ENCODE measurements at places on chromosomes 16 and 17. TPM values are rescaled to one million over a fixed set of nuclear protein-coding genes. Genes with fewer than 3 reads are reported as not detected.

GRCh38 chr17:19022747-19023146 lies 18.2 kb upstream of the FAM83G start:
- DNase-seq: no peak

- no peak for DNase-seq
Measured at GRCh38 chr16:71727551-71728324, 3.2 kb upstream of the PHLPP2 start.

GRCh38 chr17:56739776-56740175 lies 93.9 kb downstream of the C17orf67 start:
- DNase-seq: no peak

DPEP1 gene
- 0.17 TPM for total RNA-seq

DNA sequence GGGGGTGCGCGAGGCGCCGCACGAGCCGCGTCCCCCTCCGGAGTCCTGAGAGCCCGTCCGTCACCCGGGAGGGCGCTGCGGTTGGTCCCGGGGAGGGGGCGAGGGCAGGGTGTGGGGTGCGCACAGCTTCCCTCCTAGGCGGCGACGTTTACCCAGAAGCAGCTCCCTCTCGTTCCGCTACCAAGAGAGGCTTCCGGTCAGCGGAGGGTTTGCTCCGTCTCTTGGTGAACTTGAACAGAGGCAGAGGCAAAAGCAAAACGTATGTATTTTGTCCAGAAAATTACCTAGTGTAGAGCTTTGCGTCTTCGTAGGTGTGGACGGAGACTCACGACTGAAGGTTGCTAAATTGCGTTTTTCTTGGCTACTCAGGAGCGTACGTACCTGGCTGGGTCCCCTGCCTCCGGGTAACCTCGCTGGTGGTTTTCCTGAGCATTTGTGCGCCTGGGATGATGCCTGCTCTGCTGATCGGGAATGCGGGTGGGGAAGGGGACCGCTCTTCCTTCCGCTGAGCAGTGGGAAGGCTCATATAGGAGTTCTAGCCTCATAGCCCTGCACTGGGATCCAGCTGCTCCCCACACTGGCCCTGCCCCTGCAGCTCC lies 833 bp downstream of the WSCD1 start:
- DNase-seq: peak; percentile 29

GRCh38 chr16:83939266-83939855 lies 13.7 kb upstream of the OSGIN1 start:
- no peak for DNase-seq

- no peak for DNase-seq
Measured at GRCh38 chr17:11303773-11304394, 62.9 kb downstream of the SHISA6 start.

All from fibroblast of lung (primary cell).